SIG-M5 (cell line): ENCODE measurements at places on chromosomes 5 and 9.

DNA sequence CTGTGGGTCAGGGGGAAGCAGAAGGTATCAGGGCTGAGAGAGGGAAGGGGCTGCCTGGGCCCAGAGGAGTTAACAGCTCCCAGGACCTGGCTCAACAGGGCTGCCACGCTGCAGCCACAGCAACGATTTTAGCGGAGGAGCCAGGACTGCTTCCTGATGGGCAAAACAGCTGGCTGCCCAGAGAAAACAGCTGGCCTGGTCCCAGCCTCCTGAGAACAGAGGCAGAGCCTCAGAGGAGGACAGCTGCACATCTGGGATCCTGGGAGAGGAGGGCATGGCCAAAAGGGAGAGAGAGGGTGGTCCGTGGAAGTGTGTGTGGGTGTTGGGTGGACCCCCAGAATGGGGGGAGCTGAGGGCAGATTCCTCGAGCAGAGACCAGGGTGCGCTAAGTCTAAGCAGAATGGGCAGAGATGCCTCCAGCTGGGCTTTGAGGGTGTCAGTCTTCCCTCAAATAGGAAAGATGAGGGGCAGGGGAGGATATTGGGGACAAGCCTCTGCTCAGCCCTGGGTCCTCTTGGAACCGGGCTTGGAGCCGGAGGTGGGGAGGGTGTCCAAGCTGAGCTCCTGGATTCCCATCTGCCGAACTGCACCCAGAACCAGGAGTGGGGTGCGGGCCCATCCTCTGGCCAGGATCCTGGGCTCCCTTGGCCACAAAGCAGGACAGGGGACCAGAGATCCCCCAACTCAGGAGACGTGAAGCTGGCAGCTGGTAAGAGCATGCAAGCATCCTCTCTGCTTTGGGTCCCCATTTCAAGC is 9.1 kb upstream of the CERCAM start:
- DNase-seq: no peak

- DNase-seq: no peak
These were observed 100.9 kb downstream of the GNA14 start for GRCh38 chr9:77547106-77547730.

GRCh38 chr9:136798708-136799078 is 2.6 kb downstream of the CCDC183 start:
- no peak for DNase-seq

- DNase-seq: no peak
These were observed 26.9 kb upstream of the RAPGEF6 start for GRCh38 chr5:131661933-131662332.

DNA sequence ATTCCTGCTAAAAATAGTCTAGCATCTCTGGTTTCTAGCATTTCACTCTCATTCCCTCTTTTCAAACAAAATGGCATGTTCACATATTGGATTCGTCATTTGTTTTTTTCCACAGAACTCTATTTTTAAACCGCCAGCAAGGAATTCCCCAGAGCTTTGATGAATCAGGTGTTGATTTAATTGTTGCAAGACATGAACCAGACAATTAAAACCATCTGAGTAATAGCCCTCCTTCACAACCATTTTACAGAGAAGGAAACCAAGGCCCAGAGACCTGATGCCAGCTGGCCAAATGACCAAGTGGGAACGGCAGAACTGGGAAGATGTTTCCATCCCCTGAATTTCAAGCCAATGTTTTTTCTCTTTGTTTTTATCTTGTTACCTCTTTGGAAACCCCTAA is 167.0 kb downstream of the CAAP1 start:
- no peak for DNase-seq

DNA sequence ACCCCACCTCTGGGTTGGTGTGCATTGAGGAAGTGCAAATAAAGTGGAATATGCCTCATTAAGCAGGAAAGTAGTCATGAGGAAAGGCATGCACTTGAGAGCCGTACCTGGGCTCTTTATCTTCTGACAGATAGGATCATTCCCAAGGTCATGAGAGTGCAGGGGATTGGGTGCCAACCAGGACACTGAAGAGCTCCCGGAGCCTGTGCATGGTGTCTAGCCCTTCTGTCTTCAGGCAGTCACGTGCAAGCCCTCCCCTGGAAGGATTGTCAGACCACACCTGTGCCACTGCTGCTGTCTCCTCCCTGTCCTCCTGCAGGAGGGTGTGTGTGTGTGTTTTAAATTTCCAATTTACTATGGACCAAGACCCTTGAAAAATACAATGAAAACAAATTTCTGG is 69.6 kb downstream of the PDE8B start:
- DNase-seq: no peak

DNA sequence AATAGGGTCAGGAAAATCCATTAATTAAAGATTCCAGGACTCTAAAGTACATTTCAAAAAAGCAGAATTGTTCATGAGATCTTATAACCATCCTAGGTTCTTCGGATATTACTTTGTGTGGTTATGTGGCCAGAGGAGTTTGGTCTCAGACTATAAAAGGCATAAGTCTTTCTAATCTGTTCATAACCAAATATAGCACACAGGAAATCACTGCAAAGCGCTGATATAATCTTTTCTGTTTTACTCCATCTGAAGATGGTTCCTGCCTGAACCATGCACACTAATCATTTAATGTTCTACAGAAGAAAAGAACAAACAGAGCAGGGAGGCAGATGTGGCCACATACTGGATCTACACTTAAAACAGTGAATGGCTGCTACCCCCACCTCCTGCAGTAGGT is 182.8 kb downstream of the SEMA5A start:
- no peak for DNase-seq

DNA sequence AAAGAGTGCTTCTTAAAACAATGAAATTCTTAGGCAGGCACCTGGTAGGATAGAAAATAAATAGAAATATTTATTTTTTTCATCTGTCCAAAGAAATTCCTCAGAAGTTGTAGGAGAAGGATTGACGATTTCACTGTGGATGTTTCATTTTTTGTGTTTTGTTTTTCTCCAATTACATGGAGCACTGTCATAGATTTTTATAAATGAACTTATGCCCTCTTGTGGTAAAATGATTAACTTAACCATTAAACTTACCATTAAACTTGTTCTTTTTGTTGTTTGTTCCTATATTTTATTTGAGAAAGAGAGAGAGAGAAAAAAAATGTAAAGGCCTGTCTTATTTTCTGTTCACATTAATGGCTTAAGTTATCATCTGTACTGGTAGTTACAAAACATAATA is 339.2 kb downstream of the PRR16 start:
- DNase-seq: no peak

DNA sequence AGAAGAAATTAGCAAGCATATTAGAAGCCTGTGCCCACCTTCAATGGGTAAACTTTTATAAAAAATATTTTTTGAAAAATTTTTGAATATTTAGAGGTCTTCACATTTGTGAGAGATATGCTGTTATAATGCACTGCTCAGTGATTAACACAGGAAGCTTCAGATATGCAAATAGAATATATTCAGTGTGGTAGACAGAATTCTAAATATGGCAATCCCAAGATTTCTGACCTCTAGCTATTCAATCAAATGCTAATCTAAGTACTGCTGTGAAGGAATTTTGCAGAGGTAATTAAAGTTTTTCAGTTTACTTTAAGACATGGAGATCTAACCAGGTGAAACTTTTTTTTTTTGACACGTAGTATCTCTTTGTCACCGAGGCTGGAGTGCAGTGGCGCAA is 103.5 kb downstream of the ADAMTS19 start:
- no peak for DNase-seq

DNA sequence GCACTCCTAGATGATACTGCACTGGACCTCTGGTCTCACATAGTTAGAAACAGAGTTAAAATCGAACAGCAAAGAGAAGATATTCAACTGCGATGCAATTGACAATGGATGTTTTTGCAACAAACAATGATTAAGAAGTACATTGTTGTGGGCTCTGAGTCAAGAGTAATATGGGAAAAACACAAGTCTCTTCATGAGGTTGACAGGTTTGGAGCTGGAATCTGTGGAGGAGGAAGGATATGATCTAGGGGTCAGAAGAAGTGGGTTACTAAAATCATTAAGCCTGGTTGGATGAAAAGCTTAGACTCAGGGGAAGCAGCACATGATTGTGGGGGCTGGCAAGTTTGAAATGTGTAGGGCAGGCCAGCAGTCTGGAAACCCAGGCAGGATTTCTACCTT is 53.1 kb downstream of the PDCD1LG2 start:
- DNase-seq: no peak

DNA sequence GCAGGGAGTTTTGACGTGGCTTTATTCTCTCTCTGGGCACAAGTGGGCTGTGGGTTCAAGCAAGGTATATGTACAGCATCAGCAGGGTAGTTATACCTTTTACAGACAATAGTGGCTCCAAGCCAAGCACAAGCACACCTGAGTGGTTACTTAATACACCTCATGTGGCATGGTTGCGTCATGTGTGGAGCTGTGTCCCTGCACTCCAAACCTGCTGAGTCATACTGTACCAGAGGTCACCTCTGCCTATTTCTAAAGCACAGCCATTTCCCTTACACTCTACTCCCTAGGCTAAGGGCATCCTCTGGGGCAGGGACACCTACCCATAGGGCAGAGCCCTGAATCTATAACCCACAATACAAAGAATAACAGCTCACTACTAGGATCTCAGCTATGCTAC is 147.3 kb downstream of the OSTF1 start:
- no peak for DNase-seq

GRCh38 chr5:64742821-64743220 is 25.7 kb downstream of the SREK1IP1 start:
- no peak for DNase-seq

DNA sequence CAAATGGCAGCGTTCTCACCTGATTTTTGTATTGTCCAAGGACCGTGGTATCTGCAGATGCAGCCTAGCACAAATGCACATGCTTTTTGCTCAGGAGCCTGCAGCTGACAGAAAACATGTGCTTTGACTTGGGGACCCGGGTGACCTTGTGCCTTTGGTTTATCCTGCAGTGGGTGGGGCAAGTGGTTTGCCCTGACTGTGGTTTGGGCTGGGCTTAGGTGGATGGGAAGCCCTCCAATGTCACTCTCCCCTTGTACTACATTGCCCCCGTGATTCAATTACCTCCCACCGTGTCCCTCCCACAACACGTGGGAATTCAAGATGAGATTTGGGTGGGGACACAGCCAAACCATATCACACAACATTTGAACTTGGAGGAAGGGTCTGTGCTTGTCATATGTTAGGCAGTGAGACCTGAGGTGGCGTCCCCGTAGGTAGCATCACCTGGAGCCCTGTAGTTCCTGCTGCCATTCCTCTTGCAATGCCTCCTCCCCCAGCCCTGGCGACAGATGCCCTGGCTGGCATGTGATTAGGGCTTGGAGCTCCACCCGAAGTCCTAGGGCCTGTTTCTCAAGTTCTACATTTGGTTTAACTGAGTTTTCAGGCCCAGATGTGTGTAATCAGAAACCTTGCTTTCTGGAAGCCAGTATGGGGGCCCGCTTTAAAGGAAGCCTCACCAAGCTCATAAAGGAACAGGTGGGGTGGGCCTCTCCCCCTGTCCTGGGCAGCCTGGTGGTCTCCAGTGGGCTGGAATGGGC is 2.1 kb downstream of the ANKRD33B start:
- DNase-seq: no peak

DNA sequence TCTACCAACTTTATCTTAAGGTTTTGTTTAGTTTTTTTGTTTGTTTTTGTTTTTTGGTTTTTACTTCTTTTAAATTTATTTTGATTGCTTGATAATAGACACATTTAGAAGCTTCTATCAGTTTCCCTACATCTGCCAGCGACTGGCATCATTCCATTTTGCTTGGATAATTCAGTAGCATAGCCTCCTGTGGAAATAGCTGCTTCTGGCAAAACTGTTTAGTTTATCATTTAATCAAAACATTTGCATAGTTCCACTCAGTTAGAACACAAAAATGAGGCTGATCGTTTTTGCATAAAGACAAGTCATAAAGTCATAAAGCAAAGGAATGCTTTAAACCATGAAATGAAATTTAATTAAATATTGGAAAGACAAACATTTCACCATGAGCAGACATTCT is 133.7 kb upstream of the NFIL3 start:
- no peak for DNase-seq

GRCh38 chr5:174176511-174176910 is 131.0 kb downstream of the NSG2 start:
- DNase-seq: no peak

DNA sequence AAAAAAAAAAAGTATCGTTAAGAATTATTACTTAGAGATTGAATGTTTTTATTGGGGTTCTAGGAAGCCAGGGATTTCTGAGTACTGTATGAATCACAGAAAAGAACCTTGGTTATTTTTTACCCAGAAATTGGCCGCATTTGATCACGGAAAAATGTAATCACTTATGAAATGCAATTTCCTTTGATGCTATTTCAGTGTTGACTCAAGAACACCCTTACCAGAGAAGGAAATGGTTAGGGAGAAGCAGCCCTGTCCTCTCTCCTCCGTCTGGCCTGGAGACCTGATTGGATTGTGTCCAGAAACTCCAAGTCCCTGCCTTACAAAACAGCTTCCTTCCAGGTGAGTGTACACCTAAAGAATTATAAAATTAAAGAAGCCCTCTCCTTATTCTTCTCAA is 116.7 kb downstream of the MED10 start:
- no peak for DNase-seq
